Muscle of leg (tissue), 16 donors: ENCODE measurements at places on chromosomes 4 and X. TPM values are rescaled to one million over a fixed set of nuclear protein-coding genes. Genes with fewer than 3 reads are reported as not detected.
A peak's percentile ranks its signal among the peaks of the same experiment; 100 is the strongest.

DNA sequence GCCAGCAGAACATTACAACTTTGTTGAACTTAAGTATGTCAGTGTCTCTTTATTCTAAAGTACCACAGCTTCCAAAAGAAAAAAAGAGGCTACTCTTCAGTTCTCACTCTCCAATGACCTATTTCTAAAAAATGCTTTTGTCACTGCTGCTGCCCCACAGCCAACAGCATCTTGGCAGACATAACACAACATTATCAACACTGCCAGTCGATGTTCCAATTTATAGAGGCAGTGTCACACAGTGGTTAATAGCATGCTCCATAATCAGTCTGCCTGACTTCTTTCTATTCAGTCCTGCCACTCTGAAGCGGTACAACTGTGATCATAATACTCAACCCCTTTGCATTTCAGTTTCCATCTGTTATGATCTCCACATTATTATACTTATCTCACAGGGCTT is 69.2 kb downstream of the PLS3 start:
- no peak for DNase-seq

The CT45A5 gene
- total RNA-seq: 0.09 TPM

The C4orf50 gene
- under 0.01 TPM for total RNA-seq

DNA sequence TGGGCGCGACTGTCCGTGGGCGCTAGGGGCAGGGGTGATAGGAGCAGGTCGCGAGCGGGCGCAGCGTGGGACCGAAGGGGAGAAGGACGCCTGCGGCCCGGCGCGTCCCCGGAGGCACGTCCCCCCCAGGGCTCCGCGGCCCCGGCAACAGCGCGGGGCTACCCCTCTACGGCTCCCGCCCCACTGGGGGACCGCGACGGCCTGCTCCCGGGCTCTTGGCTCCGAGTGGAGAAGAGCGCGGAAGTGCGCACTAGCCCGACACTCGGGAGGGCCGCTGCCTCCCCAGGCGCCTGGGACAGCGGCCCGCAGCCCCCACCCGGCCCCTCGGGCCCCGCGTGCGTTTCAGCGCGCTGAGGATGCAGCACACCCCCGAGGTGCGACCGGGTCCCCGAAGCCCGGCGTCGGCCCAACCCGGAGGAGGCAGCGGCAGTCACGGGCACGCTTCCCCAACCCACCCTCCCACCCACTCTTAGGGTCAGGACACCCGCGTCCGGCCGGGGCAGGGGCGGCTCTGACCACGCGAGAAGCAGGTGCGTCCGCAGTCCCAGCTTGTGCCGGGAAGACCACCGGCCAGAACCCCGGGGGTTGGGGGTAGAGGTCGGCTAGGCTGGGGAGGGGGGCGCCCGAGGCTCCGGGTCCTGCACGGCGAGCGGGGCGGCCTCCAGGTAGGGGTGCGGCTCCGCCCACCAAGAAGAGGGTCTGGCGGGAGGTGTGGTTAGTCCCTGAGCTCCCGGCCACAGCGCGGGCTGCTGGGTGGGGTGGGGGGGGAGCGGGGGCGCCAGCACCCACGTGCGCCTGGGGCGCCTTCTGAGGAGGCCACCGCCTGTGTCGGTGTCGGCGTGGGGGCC is 18.5 kb upstream of the NAT8L start:
- no peak for DNase-seq

The STK32B gene
- total RNA-seq: 3.8 TPM

DNA sequence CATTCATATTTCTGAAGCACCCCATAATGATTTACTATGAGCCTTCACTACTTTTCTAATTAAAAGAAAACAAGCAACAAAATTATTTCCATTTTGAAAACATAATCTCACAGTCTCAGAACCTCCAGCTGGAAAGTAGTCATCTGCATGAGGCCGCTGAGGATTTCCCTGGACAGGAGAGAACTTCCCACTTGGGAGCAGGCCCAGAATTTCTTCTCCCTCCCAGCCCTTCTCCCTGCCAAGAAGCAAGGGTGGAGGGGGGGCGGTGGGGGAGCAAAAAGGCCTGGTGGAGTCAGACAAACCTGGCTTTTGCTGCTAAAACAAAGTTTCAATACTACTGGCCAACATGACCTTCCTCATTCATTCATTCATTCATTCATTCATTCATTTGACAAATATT is 167.3 kb downstream of the PJA1 start:
- peak; percentile 89 for DNase-seq

The SLC10A7 gene
- total RNA-seq: 11.0 TPM
